ENCODE measurements at places on chromosomes 11 and 22.

DNA sequence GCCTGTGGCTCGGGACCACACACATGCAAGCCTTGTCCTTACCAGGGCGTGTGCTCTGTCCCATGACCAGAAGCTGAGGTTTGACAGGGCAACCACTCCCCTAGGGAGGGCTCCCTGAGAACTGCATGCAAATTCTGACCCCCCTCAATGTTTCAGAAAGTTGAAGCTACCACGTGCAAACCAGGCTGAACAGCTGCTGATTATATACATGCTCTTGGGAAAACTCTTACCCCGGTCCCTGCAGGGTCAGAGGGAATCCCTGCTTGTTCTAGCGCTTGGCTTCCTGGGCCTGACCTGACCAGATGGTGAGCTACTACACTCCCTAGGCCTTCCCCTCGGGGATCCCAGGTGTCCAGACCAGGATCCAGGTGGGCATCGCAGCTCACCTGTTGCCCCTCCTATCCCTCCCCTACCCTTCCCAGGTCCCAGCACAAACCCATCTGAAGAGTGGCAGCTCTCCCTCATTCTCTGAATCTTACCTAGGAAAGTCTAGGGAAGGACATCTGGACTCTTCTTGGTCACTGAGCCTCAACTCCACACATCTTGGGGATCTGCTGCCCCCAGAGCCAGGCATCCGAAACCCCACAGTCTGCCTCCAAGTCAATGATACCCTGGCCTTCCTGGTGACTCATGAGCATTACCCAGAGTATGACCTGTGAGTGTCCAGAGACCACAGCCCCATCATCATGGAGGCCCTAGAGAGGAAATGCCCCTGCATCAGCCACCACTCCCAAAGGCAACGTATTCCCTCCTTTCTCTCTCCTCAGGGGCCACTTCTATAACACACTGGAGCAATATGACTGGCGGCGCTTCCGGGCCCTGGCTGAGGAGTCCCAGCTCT is 61.5 kb downstream of the BTG4 start:
- no peak for DNase-seq

- DNase-seq: no peak
These were observed 16.9 kb downstream of the CCDC15 start for GRCh38 chr11:124970925-124971324.

DNA sequence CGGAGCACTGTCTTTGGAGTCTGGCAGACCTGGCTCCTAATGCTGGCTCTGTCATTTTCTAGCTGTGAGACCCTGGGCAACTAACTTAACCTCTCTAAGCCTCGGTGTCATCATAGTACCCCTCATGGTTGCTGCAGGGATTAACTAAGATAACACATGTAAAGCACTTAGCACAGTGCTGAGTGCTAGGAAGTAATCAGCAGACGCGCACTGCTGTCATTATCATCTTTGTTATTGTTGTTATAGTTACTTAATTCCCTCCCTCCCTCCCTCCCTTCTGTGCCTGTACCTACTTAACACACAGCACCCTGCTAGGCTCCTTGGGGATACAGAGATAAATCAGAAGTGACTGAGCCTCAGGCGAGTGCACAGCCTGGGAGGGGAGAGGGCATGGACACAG is 104.7 kb upstream of the PITPNB start:
- no peak for DNase-seq

DNA sequence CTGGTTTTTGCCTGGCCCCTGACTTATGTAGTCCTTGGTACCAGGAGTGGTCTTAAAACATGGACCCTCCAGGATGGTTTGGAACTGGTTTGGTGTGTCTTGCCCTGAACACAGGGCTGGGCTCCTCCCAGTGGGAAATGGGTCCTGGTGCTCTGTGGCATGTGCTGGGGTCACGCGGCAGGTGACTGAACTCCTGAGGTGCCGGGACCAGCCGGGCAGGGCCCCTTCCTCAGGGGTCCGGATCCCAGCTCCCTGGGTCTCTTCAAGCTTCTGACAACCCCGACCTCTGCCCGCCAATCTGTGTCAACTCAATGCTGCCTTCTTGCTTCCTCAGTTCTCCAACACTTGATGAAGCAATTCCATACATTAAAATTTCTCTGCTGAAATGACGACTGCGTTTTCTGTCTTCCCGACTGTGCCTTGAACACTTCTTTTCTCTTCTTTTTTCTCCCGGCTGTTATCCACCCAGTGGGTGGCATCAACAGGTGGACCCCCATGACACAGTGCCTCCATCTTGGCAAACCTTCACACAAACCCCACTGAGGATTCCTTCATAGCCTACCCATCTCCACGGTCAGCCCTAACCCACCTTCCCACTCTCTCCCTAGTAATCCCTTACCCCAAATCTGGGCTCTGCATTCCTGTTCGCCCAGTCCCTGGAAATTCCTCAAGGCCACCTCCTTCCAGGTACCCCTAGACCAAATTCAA is 4.4 kb downstream of the IFT27 start:
- DNase-seq: no peak

DNA sequence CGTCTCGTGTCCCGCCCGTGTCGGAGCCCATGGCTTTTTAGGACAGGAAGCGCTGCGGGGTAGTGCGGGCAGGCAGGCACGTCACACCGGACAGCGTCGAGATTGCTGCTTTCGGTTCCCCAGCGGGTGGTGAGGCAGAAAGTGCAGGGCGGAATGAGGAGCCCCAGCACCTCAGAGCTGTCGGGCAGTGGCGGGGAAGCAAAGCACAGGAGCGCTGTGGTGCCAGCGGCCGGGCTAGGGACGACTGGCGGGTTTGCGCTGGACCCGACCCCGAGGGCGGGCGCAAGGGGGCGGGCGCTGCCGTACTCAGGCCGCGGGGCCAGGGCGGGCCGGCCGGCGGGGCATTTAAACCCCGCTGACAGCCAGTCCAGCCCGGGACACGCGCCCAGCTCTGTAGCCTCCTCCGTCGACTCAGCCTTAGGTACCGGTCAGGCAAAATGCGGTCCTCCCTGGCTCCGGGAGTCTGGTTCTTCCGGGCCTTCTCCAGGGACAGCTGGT is at the start of gene SLC37A2:
Gene SLC37A2, plus strand, starts transcription at position 375 of the 498 bp plus-strand sequence. Its CDS starts 63 bp downstream, at position 438.
- no peak for DNase-seq

Measured in NCI-H2029 treated with DMSO at 0.1 percent for 48 hours (cell line).